Endothelial cell (in vitro differentiated cells): ENCODE measurements at places on chromosomes 3 and 15.

DNA sequence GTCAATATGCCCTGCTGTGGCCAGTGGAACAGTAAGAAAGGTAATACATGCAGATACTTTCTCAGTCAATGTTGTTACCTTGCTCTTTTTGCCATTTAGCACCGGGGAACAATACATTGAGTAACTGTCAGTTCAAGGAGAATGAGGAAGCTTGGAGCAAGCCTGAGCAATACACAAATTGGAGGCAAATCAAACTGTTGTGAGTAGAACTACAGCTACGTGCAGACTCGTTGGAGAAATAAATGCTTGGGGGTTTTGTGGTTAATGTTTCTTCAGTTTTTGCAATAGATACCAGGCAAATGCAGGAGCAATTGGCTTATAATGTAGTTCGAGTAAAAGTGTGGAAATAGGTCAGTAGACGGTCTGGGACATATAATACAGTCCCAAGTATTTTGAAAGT lies 587.3 kb upstream of the ROBO1 start:
- DNase-seq = no peak

- DNase-seq = no peak
Observed at GRCh38 chr15:21268436-21268940, 171.8 kb downstream of the POTEB3 start.

DNA sequence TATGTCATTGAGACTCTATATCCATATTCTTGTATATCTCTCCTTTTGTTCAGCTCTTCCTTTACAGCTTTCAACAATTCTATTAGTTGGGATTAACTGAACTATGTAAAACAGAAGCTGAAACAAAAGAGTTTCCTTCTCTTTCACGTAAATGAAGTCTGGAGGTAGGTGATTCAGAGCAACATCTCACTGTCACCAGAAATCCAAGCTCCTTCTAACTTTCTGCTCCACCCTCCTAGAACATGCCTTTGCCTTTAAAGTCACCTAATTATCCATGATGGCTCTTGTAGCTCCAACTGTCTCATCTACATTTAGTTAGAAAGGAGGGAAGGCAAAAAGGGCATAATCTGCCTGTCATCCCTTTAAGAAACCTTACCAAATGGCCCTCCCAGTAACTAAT lies 458.2 kb upstream of the MDFIC2 start:
- DNase-seq = no peak

- no peak for DNase-seq
Observed at GRCh38 chr3:125003369-125003853, 52.4 kb downstream of the HEG1 start.
